ENCODE measurements at places on chromosomes 12 and 14.

- no peak for DNase-seq
Measured at GRCh38 chr12:131042834-131043245, 89.1 kb downstream of the ADGRD1 start.

DNA sequence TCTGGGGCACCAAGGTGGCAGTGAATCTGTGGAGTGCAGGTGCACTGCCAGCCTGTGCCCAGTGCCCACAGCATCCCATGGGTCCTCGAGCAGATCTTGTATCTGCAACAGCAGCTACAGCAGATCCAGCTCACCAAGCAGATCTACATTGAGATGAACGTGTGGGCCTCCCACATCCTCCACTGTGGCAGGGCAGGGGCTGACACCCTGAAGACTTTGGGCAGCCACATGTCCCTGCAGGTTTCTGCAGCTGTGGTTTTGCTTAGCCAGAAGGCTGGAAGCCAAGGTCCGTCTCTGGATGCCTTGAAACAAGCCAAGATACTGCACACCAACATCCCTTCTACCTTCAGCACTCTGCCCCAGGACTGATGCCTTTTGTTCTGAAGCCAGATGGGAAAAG is 338.8 kb upstream of the OR4E1 start:
- no peak for DNase-seq

DNA sequence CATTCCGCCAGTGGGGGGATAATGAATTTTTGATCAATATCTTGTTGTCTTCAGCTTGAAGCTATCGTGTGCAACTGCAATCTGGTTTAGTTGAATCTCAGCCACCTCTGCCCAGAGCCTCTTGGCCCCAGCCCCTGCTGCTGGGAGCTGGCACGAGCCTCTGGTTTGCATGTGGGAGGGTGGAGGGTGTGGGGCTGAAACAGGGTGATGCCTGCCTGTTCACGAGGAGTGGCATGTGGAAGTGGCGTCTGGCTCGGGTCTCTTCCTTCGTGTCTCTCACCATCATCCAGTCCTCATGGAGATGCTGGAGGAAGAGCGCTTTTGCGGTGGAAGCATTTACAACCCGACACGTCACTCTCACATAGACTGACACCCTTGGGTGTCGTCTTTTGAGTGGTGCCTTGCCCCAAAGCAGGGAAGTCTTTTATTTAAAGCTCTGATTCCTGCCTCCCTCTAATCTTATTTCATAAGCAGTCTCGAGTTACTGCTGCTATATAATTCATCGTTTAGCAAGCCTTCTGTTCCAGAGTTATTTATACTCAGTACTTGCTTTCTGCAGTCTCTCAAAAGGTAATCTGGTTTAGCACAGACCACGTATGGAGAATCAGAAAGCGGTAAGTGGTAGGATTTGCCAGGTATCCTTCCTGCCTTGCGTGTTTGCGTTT is 64.5 kb downstream of the AACS start:
- DNase-seq = no peak

GRCh38 chr12:131116468-131117117 is 162.9 kb downstream of the ADGRD1 start:
- DNase-seq = no peak

GRCh38 chr14:93207468-93208308 is 632 bp downstream of the UBR7 start:
- no peak for DNase-seq

GRCh38 chr12:55658212-55658611 is 21.5 kb downstream of the OR10P1 start:
- DNase-seq = no peak

DNA sequence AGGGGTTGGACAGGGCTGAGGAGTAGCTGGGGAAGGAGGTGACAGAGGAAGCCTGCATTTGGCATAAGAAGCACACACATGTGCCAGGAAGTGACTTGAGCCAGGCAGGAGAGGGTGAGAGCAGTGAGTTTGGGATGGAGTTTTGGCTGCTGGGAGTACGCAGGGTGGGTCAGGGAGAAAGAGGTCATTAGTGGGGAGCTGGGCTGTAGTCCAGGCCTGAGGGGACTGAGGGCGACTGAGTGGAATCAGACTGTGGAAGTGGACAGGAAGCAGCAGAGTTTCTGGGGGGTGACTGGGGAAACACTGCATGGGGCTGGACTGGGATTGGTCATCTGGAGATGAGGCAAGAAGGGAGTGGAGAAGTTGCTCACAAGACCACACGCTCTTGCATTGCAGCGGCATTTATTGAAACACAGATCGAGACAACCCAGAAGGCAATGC is 7.6 kb downstream of the KRT85 start:
- DNase-seq = no peak

DNA sequence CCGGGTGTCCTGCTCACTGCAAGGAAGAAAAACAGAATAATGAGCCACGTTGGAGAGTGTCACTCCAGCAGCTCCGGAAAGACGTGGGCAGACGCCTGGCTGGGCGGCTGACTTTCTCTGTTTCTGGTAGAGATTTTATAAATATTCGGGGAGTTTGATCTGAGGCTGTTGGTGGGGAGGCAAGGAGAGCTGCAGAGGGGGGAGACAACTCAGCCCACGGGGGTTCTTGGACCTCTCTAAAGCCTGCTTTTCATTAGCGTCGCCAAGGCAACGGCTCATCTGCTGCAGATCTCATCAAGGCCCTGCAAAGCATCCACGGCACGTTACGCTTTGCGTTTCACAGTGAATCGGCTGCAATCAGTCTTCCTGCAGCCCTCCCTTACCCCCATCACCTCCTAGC is 207.2 kb downstream of the ZFP36L1 start:
- DNase-seq = no peak

- DNase-seq = no peak
Measured at GRCh38 chr14:54789781-54790480, 112.7 kb downstream of the GCH1 start.

DNA sequence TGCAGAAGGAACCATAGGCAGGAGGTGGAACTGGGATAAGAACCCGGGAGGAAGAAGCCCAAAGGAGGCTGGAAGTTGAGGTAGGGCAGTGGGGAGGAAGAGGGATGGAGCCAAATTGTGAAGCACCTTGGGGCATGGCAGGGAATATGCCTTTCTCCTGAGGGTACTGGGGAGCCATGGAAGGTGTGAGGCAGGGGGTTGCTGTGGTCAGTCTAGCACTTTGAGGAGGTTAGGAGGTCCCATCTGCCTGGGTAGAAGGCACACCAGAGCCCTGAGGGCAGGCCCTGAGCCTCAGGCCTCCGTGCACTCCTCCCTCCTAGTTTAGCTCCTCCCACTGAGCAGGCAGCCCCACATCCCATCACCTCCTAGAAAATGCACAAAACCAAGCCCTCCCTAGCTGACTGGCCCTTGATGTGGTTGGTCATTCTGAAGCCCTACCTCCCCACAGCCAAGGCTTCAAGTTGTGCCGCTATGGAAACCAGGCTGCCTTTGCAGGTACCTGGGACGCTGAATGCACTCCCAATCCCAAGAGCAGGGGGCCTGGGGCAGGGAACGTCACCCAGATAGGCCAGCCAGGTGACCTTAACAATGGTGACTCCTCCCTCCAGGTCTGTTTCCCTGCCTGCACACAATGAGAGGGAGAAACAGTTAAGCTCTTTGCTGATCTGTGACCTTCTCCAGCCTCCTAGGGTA is 15.1 kb downstream of the PHETA1 start:
- no peak for DNase-seq
